ENCODE measurements at places on chromosomes 13 and 19.

DNA sequence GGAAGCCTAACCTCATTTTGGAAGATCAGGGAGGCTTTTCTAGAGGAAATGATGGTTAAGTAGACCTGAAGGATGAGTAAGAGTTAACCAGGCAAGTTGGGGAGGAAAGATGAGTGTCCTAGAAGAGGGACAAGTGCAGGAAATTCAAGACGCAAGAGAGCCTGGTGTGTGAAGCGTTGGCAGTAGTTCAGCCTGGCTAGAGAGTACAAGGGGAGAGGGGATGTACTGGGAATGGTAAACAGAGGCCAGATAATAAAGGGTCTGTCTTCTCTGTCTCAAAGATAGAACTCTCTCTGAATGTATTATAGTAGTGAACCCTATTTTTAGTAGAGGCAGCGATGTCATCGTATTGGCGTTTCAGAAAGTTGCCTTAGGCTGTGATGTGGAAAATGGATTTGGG lies 9.7 kb downstream of the DPY19L3 start:
- DNase-seq = no peak

GRCh38 chr13:66977161-66977560 lies 253.0 kb downstream of the PCDH9 start:
- no peak for DNase-seq

- DNase-seq = no peak
These were observed 55.6 kb upstream of the ALOX5AP start for GRCh38 chr13:30679483-30680330.

DNA sequence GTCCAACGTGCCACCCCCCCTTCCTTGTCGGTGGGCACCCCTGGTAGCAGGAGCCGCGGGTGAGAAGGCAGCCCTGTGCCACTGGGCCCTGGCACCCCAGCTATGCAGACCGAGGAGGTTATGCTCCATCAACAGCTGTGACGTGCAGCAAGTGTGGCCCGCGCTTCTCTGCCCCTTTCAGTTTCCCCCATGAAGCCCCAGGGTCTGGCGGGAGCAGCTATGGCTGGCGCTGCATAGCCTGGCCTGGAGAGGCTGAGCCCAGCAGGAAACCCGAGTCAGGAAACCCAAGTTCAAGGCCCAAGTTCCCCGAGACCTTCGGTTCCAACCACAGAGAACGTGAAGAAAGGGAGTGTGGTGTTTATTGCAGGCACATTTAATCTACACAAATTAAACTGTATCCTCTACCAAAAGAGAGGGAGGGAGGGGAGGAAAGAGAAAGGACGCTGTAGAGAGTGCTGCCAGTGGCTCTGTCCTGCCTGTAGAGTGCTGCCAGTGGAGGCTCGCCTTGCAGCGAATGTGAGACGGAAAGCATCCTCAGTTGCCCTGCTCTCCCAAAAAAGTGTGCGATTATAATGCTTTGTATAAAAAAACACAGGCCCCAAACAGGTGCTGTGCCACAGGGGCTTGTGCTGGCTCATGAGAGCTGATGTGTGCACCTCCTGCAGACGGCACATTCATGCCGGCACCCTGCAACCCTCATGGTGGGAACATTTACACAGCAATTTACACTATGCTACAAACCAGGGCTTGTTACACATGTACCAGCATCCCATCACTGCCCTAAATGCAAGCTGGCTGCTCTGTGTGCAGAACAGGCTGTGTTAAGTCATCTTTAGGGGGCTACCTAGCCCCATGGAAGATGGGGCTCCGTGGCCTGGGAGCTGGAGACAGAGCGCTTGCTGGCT lies 16.3 kb downstream of the POP4 start:
- no peak for DNase-seq

GRCh38 chr13:49418206-49418605 lies 25.7 kb downstream of the CAB39L start:
- no peak for DNase-seq
